Activated CD8-positive, alpha-beta memory T cell treated with anti-CD3 and anti-CD28 coated beads, Interleukin-2, amount 50 U/mL, for 4 hours (primary cell): ENCODE measurements at places on chromosomes 1 and 21.

- DNase-seq: no peak
Observed at GRCh38 chr1:10339815-10340214, 59.0 kb upstream of the PGD start.

GRCh38 chr1:12477936-12478611 lies 139.9 kb downstream of the DHRS3 start:
- DNase-seq: no peak

- DNase-seq: no peak
Observed at GRCh38 chr1:97588772-97589171, 332.1 kb downstream of the DPYD start.

DNA sequence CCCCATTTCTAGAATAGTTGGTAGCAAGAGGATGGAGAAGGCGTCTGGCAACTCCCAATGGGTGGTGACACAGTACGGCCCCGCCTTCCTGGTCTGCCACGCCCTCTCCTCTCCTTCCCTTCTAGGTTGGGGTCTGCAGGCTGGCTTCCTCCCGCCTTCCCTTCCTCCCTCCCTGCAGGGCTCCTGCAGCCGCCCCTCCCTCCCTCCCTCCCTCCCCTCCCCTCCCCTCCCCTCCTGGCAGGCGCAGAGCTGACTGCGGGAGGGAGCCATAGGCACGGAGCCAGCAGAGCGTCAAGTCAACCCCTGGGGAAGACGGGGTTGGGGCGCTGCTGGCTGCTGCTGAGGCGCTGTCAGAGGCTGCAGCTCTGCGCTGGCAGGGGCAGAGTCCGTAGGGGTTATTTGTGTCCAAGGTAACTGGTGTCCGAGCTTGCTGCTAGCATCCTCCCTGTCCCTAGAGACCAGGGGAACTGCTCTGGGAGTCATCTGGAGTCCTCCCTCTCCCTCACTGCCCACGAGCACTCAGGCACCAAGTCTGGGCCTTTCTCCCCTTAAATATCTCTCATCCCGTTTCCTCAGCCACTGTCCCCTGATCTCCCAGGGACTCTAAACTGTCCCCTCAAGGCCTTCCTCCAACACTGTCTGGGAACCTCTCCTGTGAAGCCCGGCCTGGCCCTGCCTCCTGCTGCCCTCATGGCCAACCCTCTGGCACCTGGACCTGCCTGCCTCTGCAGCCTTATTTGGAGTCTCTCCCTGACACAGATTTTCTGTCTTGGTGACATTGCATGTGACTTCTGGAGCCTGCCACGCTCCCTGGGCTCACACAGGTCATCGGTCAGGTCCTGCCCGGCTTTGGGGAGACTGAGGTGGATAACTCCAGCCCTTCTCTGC lies 57.4 kb upstream of the ACOT11 start:
- DNase-seq: no peak

GRCh38 chr1:110877776-110878175 lies 4.8 kb downstream of the CD53 start:
- DNase-seq: no peak

GRCh38 chr1:192527950-192528349 lies 47.6 kb upstream of the RGS1 start:
- DNase-seq: no peak

- DNase-seq: no peak
Observed at GRCh38 chr1:230641346-230641745, 935 bp upstream of the COG2 start.

DNA sequence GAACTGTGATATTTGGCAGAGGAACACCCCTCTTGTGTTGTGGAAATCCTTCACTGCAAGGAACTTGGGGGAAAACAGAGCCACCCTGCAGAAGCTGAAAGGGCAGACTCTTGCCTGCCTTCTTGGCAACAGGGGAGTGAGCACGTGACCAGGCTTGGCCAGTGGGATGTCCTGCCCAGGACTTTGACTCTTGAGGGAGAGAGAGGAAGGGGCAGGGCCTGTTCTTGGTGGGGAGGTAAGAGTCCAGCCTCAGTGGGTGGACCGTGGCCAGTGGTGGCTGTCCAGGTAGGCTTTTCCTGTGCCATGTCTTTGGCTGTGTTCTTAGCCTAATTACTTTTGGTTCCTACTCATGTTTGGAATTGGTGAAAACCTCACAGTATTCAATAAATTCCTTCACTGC lies 8.6 kb upstream of the AK2 start:
- no peak for DNase-seq

DNA sequence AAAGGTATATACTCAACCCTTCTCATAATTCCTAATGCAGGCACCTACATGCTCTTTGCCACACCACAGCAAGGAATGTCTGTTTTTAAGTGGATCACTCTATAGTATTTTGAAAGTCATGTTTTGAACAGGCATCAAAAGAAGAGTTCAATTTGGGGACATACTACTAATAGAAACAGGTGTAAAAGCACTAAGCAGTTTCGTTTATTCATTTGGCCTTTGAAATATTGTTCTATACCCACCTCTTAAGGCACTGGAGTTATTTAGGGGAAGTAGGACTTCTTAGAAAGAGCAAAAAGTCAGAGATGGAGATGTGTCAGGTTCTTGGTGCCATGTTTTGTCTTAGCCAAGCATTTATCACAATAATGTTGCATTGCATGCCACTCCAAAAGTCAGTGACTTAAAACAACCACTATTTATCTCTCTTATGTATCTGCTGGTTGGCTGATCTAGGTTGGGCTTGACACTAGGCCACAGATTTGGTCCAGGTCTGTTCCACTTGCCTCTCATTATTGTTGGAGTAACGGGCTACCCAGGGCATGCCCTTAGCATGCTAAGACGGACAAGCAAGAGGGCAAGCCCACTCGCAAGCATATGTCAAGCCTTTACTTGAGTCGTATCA lies 107.5 kb downstream of the RGL1 start:
- no peak for DNase-seq

- no peak for DNase-seq
Observed at GRCh38 chr1:163227126-163227525, 24.4 kb upstream of the RGS5 start.

DNA sequence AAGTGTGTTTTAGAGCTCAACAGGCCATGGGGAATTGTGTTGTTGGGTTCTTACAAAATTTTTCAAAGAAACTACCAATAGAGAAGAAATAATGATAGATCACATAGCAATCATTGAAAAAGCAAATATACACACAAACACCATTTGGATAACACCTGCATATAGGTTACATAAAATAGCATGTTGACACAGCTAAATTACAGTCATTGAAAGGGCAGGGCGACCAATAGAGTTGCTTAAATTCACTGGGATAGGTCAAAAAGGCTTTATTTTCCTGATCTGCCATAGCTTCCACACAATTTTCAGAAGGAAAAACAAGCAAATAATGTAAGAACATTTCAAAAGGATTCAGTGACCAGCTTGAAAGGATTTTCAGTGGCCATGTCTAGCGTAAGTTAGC lies 57.9 kb upstream of the FGGY start:
- DNase-seq: no peak

- no peak for DNase-seq
Observed at GRCh38 chr1:221670081-221670480, 71.8 kb downstream of the DUSP10 start.

- DNase-seq: no peak
Observed at GRCh38 chr1:41479000-41479807, 5.3 kb downstream of the EDN2 start.

GRCh38 chr1:199302554-199302953 lies 663.7 kb downstream of the PTPRC start:
- no peak for DNase-seq

- DNase-seq: no peak
Observed at GRCh38 chr1:22553991-22554522, 9.2 kb upstream of the EPHA8 start.

GRCh38 chr1:172343240-172344160 lies 77.0 kb upstream of the C1orf105 start:
- no peak for DNase-seq

DNA sequence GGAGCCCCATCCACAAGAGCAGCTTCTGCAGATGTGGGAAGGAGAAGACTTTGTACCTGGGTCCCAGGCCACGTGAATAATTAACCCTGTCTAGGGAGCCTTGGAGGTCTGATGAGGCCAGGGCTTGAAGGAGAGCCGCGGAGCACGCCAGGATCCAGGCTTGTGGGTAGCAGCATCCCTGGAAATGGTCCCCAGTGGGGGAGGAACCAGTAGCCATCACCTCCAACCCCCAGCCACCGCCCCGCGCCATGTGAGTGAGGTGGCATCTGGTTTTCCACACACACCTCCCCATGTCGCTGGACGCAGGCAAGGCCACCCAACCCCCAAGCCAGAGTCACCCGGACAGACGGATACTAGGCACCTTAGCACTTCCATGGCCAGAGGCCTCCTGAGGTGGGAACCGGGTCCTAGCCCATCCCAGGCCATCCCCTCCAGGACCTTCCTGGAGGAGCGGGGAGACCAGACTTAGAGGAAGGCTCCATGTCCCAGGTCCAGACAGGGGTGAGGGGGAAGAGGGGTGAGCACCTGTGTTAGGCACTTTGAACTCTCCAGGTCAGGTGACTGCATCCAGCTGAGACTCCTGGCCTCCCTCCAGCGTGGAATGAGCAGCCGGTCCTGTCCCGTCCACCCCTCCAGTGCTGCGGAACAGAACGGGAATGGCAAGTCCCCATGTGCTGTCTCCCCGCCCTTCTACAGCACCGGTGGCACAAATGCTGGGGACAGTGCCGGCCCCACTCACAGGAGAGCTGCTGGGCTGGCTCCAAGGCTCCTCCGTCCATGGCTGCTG lies 53.2 kb downstream of the RIPK4 start:
- no peak for DNase-seq

DNA sequence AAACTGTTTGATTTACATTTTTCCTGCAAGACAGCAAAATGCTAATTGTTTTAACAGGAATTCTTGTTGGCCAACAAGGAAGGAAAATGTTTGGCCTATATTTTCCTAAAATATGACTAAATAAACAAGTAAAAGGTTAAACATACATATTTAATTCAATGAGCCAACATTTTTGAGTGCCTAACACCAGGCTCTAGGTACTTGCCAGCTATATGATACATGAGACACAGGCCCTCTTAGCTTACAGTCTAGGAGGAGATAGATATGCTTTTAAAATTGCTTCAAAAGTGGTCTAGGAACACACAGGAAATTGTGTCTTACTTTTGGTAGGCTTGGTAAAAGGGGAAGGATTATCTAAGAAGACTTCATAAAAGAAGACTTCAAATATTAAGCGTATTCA lies 50.9 kb downstream of the PIGK start:
- DNase-seq: no peak

DNA sequence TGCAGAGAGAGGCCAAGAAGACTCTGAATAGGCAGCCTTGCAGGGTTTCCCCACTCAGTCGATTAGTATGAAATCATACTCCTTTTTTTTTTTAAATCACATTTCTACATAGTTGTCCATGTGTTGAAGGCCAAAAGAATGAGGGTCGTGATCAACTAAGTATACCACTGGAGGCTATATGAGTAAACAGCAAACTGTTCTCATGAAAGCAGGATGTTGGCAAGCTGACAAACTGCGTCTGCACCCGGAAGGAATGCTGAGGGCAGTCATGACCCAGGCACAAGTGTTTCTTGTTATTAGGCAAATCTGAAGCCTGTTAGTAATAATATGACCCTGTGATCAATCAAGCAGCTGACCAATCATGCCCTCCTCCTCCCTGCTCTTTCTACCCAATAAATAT lies 213.2 kb downstream of the USH2A start:
- DNase-seq: no peak

- no peak for DNase-seq
Observed at GRCh38 chr1:212234431-212235395, 50.5 kb upstream of the PPP2R5A start.

DNA sequence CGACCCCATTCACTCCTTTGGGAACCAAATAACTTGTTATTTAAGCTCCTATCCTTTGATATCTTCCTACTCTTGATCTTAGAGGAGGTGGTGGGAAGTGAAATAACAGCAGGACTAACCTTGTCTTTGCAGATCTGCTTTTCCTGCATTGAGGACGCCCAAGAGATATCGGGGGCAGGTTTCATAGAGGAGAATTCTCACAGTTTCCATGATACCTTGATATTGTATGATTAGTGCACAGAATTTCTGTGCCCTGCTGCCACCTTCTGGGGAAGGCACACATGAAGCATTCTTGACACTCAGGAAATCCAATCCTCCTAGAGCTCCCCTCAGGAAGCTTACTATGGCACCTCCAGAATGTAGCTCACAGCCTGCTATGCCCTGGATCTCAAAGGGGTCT lies 1.6 kb downstream of the CD1B start:
- no peak for DNase-seq

DNA sequence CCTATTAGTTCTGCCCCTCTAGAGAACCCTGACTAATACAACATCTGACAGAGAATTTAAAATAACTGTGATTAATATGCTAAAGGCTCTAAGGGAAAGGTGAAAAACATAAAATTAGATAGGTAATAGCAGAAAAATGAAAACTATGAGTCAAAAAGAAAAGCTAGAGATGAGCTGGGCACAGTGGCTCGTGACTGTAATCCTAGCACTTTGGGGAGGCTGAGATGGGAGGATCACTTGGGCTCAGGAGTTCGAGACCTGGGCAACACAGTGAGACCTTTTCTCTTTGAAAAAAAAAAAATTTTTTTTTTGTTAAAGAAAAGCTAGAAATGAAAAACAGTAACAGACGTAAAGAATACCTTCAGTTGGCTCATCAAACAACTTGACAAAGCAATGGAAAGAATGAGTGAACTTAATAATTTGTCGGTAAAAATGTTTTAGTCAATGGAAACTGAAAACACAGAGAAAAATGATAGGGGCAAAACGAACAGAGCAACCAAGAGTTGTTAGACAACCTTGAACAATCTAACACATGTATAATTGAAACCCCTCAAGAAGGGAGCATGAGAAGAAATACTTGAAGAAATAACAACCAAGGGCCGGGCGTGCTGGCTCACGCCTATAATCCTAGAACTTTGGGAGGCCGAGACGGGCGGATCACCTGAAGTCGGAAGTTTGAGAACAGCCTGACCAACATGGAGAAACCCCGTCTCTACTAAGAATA lies 132.9 kb upstream of the GFI1 start:
- DNase-seq: no peak
